ENCODE measurements at places on chromosomes 6 and 20. TPM values are rescaled to one million over a fixed set of nuclear protein-coding genes. Genes with fewer than 3 reads are reported as not detected.

MLIP gene
- total RNA-seq: not detected

CASS4 gene
- 0.78 TPM for total RNA-seq

SLC35F1 gene
- total RNA-seq: under 0.01 TPM

DYNLT2 gene
- 1.0 TPM for total RNA-seq

C6orf118 gene
- not detected for total RNA-seq

SLC44A4 gene
- total RNA-seq: not detected

PMEPA1 gene
- 16.4 TPM for total RNA-seq

IFT52 gene
- total RNA-seq: 18.6 TPM

LAMP5 gene
- total RNA-seq: not detected

MAS1 gene
- not detected for total RNA-seq

THBS2 gene
- 441 TPM for total RNA-seq

RWDD2A gene
- 6.2 TPM for total RNA-seq

SOD2 gene
- 441 TPM for total RNA-seq

PRR18 gene
- not detected for total RNA-seq

TSHZ2 gene
- 1.0 TPM for total RNA-seq

CLDN20 gene
- not detected for total RNA-seq

RIMS1 gene
- total RNA-seq: 0.91 TPM

C20orf204 gene
- 2.0 TPM for total RNA-seq

EGFL8 gene
- total RNA-seq: 9.7 TPM

SLC24A3 gene
- total RNA-seq: 0.64 TPM

SSTR4 gene
- not detected for total RNA-seq

SLC17A4 gene
- not detected for total RNA-seq

All from epithelial cell of alveolus of lung (primary cell).